CD4-positive, alpha-beta T cell treated with Interferon gamma for 1 hour (primary cell): ENCODE measurements at places on chromosomes 4 and X.
A peak's percentile ranks its signal among the peaks of the same experiment; 100 is the strongest.

DNA sequence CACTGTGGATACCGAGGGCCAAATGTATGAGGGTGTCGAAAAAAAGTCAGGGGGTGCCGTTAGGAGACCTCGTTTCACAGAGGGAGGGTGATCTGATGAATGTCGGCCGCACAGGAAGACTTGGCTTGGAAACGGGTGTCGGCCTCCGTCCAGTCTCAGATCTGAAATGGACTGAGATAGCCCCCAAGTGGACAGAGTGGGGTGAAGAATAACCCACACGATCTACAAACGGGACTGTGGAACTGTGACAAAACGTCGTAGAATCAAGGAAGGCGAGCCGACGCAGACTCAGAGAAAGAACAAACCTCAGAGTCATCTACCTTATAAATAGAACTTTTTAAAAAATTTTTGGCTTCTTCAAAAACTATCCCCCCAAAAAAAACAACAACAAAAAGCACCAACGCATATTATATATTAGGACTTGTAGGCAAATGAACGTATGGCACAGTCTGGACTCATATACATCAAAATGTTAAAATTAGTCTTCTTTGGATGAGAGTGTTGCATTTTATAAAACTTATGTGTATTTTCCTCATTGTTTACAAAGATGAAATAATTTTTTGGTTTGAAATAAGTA is 63.8 kb upstream of the IRF2 start:
- DNase-seq = peak; percentile 84

GRCh38 chrX:12878536-12878935 is 11.7 kb downstream of the TLR7 start:
- DNase-seq = no peak

DNA sequence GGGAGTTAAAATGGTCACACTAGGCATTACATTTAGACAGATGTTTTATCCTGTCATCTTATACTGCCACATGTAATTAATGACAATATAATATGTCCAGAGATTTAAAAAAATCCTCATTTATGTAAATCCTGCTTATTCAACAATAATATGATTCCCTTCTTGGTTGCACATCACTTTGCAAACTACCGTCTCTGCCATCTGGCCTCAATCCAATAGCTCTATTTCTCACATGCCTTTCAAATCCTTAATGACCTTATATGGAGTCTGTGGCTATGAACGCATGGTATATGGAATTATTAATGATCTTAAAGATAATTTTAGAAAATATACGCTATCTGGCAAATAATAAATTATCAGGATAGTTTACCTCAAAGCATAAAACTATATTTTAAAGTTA is 144.5 kb downstream of the NPNT start:
- no peak for DNase-seq

DNA sequence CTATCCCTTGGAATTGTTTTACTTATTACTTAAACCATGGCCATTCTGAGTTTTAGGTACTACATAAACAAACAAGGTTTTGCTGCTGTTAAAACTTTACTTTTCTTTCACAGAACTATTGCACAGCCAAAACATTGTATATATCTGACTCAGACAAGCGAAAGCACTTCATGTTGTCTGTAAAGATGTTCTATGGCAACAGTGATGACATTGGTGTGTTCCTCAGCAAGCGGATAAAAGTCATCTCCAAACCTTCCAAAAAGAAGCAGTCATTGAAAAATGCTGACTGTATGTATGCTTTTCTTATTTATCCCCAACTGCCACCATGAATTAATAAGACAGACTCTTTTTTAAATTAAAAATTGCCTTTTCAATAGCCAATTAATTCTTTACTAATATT is 69.8 kb downstream of the CCKAR start:
- no peak for DNase-seq

DNA sequence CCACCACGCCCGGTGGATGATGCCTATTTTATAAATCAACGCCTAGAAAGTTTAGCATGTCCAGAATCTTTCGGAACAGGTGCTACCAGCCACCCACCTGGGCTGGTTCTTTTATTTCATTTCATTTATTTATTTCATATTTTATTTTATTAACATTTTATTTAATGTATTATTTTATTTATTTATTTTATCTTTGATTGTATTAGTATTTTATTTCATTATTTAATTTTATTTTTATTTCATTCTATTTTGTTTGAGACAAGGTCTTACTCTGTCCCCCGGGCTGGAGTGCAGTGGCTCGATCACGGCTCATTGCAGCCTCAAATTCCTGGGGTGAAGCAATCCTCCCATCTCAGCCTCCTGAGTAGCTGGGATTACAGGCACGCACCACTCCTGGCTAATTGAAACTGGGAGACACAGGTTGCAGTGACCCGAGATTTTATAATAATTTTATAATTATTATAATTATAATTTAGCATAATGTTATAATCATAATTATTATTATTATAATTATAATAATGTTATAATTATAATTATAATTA is 187.2 kb downstream of the SHOX start:
- no peak for DNase-seq

DNA sequence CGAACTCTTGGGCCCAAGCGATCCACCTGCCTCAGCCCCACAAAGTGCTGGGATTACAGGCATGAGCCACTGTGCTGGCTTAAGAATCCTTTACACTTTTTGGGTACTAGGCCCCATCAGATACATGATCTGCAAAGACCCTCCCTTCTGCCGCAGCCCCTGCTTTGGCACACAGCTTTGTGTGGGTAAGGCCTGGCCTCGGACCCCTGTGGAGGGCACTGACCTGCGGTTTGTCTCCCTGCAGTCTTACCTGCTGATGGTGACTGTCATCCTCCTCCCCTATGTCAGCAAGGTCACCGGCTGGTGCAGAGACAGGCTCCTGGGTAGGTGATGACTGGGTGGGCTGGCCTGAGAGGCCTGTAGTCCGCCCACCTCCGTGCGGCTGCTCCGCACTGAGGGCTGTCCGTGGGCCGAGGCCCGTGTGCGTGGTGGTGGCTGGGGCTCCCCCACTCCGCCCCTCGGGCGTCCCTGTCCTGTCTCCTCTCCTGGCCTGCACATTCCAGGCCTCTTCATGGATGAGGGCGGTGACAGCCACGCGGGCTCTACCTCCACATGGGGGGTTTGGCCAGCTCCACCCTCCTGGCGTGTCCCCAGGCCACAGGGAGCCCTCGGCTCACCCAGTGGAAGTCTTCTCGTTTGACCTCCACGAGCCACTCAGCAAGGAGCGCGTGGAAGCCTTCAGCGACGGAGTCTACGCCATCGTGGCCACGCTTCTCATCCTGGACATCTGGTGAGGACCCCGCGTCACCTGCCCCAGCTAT is 18.0 kb downstream of the DGKQ start:
- DNase-seq = no peak

- DNase-seq = no peak
Observed at GRCh38 chrX:44130189-44130588, 157.0 kb upstream of the NDP start.

GRCh38 chr4:986428-986878 is 391 bp upstream of the IDUA start:
- no peak for DNase-seq

DNA sequence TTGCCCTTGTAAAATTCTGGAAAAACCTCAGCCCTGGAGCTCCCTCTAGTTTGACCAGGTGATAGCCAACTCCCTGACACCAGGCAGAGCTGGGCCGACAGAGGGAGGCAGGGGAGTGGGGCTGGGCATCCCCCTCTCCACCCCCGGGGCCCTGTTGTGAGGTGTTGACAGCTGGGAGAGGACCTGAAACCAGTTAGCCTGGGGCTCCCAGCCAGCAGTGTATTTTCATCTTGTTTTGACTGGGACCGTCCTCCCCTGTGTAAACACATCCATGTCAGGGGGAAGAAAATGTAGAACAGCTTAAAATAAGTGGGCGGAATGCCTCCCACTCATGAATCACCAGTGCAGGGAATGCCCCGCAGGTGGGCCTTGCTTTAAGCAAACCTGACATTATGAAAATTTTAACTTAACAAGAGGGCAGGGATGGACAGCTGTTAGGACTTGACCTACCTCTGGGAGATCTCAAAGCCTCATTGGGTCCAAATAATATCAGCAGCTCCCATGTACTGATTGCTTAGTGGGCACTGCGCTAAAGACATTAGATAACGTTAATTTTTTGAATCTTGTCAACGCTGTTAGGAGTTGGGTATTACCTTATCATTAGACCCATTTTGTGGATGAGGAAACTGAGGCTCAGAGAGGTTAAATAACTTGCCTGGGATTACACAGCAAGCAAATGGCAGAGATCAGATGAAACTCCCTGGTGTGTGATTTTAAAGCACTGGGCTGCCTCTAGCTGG is 45.9 kb downstream of the TSC22D3 start:
- DNase-seq = no peak

DNA sequence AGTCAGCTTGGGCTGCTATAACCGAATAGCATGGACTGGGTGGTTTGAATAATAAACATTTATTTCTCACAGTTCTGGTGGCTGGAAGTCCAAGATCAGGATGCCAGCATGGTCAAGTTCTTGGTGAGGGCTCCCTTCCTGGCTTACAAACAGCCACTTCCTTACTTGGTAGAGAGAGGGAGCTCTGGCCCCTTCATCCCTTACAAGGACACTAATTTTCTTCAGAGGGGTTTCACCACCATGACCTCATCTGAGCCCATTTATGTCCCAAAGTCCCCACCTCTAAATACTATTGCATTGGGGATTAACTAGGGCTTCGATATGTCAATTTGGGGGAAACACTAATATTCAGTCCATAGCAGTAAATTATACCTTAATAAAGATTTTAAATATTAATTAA is 61.8 kb downstream of the CLNK start:
- no peak for DNase-seq

- DNase-seq = no peak
Observed at GRCh38 chr4:173246719-173247118, 78.1 kb downstream of the GALNT7 start.

DNA sequence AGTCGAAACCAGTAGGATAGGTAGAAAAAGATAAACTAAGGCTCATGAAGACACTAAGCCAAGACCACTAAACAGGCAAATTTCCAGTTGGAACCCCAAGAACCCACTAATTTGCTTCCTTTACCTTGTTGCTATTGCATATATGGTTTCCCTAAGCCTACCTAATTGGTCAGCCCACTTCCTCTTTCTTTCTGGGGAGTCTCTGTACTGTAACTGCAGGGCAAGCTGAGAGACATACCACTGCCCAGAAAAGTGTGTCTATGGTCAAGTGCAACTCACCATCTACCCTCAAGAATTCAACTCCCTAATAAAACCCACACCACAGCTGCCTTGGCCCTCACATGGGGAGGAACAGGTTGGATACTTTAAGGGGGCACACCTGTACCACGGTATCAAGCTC is 28.6 kb downstream of the IDS start:
- no peak for DNase-seq
